ENCODE measurements at places on chromosomes 2 and 18.

- DNase-seq: no peak
Observed at GRCh38 chr2:26453421-26454329, 24.2 kb downstream of the OTOF start.

DNA sequence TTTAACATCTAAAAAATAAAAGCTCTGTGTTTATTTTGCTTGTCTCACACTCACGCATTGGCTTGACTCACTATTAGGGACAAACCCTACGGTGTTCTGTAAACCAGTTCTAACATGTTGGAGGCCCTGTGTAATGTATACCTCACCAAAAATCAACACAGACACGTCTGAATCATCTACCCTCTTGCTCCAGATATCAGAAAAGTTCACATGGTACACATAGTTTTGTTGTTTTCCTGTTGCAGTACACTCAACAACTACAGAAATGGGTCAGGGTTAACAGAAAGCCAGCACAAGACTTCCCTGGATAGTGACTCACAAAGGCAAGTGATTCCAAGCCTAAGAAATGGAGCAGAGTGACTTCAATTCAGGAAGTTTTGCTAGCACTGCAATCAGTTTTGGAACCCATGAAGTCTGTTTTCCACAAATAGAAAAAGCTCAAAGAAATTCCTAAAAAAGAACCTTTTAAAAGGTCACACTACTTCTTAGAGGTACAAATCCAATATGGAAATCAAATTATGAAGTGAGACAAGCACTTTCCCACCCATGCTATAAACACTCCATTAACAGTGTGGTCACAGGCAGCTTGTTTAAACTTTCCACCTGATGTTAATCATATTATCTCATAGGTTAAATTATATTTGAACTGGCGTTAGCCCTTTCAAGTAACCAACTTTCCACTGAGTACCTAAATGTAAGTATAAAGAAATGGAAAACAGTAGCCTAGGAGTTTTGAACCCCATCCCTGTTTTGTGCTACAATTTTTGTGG is 87.4 kb downstream of the GAREM1 start:
- no peak for DNase-seq

DNA sequence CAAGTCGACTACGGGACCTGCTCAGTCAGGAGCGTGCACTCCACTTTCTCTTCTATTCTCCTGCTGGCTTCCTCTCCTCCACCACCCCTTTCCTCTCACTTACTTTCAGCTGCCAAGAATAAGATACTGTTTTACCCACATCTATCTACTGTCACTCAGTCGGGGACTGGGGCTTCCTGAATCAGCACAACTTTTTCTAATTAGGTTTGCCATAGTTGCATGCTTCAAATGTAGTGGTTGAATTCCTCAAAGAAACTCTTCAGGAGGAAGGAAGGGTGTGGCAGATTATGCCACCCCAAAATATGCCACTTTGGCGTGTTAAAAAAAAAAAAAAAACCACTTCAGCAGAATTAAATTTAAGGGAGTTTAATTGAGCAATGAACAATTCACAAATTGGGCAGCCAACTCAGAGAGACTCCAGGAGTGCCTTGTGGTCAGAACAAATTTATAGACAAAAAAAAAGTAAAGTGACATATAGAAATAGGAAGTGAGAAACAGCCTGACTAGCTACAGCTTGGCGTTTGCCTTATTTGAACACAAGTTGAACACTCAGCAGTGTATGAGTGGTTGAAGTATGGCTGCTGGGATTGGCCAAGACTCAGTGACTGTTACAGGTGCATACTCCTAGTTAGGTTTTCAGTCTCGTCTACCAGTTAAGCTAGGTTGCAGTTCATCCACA is 32.5 kb upstream of the RMDN2 start:
- peak; percentile 97 for DNase-seq

DNA sequence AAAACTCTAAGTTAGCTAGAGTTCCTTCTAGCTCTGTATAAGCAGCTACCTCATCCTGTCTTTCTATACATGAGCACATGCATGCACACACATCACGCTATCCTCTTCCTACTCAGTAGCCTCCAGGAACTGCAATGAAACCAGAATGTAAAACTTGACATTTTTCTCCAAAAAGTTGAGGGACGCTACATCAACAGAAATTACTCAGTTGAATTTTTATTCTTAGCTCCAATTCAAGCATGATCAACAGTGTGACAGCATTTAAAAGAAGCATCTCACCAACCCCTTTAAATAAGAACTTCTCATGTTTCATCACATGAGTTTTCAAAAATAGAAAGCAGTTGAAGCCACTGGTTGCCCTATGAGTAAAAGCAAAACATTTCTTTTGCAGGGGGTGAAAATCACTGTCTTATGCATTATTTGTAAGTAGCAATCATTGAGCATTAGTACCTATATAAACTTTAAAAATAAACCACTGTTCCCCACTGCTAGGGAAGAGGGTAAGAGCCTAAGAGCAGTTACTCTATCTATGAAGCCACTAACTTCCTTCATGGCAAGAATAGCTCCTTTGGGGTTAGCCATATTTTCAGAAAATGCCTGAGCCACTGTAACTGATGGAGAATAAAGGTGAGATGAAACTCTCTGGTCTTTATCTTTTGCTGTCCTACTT is 77.9 kb upstream of the ARL5A start:
- no peak for DNase-seq

DNA sequence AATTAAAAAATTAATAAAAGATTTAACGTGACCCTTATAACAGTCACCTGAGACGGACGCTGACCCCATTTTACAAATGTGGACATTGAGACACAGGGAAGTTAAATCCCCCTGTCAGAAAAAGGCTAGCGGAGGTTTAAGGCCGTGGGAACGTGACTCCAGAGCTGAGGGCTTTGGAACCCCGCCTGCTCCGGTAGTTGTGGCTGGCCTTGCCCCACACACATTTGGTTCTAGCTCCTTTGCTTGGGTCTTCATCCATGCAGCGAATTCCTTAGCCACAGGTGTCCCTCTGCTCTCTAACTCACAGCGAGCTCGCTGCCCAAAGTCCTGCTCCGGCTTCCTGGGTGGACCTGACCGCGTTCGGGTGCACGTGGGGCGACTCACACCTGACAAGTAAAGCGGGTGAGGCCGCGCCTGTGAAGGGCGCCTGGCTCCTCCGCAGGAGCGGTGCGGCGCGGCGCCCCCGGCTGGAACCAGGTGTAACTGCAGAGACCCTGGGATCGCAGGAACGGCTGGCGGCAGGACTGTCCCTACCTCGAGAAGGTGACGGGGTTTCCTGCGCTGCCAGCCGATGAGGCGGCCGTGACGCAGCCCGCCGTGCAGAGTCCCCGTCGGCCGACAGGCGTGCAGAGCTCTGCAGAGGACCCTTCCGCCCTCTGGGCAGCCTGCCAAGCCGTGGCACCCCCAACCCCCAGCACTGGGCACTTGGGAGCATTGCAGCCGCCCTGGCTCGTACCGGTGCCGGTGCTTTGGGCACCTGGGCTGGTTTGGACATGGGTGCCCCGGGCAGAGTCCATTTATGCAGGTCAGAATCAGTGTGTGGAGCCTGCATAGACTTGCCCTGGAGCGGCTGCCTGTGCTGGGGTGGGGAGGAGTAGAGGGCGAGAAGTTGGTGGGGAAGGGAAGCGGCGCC is 2.4 kb upstream of the PROC start:
- DNase-seq: no peak

GRCh38 chr2:127365211-127365643 is 22.5 kb downstream of the MAP3K2 start:
- DNase-seq: peak; percentile 75

GRCh38 chr2:66171530-66171929 is 263.4 kb upstream of the MEIS1 start:
- DNase-seq: no peak

DNA sequence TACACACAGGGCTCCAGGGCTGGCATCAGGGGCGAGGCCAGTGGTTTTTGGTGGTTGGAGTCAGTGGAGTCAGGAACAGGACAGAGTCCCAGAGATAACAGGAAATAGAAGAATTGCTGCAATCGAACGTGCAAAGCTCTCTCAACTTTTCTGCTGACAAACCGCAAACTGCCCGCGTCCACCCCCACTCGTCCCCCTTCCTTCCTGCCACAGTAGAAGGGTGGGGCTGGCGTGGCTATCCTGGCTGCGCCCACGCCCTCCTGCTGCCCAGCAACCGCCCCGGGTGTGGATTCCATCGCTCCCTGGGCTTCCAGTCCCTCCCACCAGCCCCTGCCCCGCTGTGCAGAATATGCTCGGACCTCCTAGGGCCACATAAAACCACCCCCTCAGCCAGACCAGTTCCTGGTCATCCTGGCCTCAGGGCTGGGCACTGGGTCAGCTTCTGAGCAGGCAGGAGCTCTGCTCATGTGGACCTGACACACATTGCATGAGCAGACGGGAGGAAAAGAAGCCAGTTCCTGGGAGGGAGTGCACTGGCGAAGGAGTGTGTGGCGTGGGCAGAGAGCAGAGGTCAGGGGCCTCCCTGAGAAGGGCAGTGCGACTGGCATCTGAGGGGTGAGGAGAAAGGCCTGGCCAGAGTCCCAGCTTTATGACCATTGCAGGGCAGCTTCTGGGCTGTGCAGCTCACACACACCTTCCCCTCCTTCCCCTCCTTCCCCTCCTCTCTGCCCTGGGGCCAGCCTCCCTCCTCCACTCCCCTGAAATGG is 85.4 kb upstream of the ATG16L1 start:
- DNase-seq: peak; percentile 97
